Urothelium cell line (cell line): ENCODE measurements at places on chromosomes 12 and 14.

DNA sequence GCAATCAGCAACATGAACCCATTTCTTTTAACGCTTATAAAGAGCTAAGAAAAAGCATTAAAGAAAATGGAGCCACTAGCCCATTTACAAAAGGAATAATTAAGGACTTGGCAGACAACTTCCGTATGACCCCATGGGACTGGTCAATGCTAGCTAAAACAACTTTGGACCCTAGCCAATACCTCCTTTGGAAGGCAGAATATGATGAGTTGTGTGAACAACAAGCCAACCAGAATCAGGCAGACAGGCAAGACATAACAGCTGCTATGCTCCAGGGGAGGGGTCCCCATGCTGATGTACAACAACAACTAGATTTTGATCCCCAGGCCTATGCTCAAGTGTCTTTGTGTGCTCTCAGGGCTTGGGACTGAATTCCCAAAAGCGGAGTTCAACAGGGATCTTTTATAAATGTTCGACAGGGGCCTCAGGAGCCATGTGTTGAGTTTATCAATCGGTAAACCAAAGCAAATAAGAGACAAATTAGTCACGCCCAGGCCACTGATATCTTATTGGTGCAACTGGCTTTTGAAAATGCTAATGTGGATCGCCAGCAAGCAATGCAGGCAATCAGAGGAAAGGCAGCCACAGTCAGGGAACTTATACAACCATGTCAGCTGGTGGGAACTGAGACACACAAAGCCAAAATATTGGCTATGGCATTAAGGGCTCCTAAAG lies 254.4 kb upstream of the DIO2 start:
- no peak for DNase-seq

GRCh38 chr14:87494010-87494409 lies 499.0 kb downstream of the GALC start:
- DNase-seq: no peak

GRCh38 chr12:50926415-50926814 lies 25.9 kb upstream of the HIGD1C start:
- no peak for DNase-seq

DNA sequence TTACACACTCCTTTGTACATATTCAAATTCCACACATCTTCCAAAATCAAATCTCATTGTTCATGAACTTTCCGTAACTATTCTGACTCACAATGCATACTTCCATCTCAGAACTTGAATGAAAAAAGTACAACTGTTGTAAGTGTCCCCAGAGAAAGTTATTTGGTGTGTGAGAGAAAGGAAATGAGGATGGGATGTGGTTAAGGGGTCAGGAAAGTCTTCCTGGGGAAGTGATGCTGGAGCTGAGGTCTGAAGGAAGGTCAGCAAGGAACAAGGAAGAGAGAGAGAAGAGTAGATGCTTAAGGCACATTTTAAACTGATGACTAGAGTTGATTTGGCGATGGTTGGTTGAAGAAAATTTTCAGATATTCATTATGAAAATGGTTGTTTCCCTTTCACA lies 340.0 kb upstream of the STXBP6 start:
- no peak for DNase-seq

DNA sequence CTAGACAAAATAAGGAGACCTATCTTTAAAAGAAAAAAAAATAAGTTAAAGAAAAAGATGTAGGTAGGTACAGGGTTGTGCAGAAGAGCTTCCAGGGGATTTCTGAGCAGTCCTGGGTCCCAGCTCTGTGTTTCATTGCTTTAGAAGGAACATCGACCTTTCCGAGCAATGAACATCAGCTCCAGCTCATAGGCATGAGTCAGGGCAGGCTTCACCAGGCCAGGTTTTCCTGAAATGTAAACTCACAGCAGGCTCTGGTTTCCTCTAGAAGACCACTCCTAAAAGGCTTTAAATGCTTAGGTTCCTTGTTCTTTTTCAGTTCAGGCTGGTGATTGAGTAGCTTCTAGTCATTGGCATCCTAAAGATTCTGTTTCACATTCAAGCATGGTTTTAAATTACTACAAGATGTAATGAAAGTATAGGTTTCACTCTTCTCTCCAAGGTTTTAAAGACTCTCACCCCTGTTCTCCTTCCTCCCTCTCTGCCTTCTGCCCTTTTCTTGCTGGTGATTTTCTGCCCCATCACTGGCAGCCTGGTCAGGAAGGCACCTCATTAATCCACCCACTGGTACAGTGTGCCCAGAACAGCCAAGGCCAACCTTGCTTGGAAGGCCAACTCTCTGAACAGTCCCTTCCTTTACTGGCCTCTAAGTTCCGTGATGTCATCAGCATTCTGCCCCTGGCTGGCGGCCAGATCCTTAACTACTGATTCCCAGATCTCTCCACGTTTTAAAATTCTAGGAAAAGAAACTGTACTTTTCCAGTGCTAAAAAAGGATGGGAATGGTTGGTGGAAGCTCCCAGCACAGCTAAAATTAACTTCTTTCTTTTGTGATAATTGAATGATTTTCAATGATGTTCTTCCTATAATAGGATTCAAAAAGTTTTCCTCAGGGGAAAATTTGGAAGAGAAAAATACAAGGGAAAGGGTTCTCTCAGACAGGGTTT lies 109.4 kb upstream of the HIF1A start:
- no peak for DNase-seq

- no peak for DNase-seq
Observed at GRCh38 chr12:125155366-125155765, 90.1 kb downstream of the AACS start.

GRCh38 chr14:74362361-74362915 lies 14.2 kb downstream of the VRTN start:
- peak; percentile 91 for DNase-seq

GRCh38 chr14:71716041-71716772 lies 216.0 kb upstream of the RGS6 start:
- no peak for DNase-seq

- peak; percentile 2 for DNase-seq
Observed at GRCh38 chr12:1914114-1914911, 4.1 kb downstream of the CACNA2D4 start.

DNA sequence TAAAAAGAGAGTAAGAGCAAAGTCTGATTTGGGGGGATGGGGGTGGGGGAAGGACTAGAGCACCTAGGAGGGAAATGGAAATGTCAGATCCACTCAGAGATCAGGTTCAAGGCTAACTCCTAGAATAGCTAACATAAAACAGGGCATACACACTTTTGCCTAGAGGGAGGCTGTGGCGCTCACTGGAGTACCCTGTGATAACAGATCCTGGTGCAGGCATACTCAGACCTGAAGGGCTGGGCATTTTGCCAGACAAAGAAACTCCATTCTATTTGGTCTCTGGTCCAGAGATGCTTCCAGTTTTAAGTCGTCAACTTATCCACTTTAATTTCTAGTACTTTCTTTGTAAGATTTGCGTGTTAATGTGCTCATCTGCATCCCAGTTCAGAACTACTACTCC lies 5.8 kb downstream of the CTDSP2 start:
- DNase-seq: no peak

DNA sequence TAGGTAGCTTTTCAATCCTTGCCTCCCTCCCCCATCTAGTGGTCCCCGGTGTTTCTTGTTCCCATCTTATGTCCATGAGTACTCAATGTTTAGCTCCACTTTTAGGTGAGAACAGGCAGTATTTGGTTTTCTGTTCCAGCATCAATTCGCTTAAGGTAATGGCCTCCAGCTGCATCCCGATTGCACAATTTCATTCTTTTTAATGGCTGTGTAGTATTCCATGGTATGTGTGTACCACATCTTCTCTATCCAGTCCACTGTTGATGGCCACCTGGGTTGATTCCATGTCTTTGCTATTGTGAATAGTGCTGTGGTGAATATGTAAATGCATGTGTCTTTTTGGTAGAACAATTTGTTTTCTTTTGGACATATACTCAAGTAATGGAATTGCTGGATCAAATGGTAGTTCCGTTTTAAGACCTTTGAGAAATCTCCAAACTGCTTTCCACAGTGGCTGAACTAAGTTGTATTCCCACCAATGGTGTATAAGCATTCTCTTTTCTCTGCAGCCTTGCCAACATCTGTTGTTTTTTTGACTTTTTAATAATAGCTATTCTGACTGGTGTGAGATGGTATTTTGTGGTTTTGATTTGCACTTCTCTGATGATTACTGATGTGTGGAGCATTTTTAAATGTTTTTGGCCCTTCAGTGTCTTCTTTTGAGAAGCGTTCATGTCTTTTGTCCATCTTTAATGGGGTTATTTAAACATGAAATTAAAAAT lies 34.2 kb upstream of the ASPG start:
- DNase-seq: no peak

- no peak for DNase-seq
Observed at GRCh38 chr14:51424561-51425251, 184.7 kb downstream of the TMX1 start.

DNA sequence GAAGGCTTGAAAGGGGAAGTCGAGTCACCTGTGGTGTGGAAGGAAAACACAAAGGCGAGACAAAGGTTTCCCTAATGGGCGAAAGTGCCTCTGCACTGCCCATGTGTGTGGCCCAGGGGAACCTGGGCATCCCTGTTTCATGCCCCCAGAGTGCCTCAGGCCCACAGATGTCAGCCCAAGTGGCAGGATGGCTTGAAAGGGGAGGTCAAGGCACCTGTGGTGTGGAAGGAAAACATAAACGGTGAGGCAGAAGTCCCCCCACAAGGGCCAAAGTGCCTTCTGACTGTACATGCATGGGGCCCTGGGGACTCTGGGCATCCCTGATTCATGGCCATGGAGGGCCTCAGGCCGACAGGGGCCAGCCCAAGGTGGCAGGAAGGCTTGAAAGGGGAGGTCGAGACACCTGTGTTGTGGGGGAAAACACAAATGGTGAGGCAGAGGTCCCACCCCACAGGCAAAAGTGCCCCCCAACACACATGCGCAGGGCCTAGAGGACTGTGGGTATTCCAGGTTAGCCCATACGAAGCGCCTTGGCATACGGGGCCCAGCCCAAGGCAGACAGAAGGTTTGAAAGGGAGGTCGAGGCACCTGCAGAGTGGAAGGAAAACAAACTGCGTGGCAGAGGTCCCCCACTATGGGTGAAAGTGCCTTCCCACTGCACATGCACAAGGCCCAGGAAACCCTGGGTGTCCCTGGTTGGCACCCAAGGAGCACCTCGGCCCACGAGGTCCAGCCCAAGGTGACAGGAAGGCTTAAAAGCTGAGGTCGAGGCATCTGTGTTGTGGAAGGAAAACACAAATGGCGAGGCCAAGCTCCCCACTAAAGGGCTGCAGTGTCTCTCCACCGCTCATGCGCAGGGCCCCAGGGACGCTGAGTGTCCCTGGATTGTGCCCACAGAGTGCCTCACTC lies 382.3 kb downstream of the ALG10 start:
- DNase-seq: peak; percentile 0

DNA sequence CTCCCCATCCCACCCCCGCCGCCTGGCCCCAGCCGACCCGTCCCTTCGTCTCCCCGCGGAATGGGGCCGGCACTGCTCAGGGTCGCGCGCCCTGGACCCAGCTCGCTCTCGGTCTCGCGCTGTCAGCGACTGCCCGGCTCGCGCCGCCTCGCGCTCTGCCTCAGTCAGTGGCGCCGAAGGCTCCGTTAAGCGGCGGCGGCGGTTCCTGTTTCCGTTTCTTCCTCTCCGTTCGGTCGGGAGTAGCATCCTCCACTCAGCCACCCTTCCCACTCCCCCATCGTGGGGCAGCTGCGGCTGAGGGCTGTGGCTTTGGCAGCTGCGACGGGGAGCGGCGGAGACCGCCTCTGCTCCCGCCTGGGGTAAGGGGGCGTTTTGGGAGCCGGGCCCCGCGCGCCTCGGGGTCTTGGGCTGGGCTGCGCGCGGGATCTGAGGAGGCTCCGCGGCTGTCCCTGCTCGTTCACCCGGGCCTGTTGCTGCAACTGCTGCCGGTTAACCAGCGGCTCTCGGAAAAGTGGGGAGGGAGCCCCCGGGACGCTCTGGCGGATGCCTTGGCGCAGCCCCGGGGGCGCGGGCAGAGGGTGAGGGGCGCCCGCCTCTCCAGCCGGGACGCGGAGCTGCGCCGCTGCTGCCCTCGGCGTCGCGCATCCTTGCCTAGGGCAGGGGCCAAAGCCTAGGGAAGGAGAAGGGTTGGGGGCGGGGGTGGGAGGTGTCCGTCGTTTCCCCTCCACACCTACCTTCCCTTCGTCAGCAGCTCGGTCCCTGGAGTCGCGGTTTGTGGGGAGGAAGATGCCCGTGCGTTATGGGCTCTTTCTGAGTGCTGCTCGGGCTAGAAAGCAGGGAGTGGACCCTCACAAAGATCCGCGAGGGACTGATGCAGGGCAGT lies 567 bp downstream of the FUT8 start:
- peak; percentile 85 for DNase-seq

DNA sequence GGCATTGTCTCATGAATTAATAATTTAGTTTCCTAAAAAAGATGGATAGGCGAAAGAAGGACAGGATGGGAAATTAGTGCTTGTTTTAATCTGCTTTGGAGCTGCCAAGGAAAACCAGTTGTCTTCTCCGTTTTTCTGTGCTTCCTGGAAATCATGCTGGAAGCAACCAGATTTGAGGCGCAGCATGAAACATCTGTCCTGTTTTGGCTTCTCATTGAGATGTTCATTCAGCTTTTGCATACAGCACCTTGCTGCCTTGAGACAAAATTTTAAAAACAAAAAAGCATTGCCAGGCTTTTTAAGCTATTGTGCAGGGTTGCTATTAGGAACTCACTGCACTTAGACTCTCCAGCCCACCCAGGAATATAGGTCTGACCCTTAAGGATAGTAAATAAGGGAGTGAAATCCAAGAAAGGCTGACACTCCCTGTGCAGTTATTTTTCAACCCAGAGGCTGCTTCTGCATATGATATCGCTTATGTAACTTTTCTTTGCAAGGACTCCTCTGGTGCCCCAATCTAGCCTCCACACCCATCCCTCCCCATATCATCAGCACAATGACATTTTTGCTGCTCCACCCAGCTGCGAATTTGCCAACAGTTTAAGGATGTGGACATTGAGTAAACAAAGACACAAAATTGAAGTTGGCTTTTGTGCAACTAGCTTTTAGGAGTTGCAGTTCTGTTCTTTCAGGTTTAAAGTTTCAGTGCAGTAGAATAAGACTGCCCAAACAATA lies 46.9 kb upstream of the MDM1 start:
- DNase-seq: no peak

- DNase-seq: no peak
Observed at GRCh38 chr14:103319422-103319821, 14.6 kb upstream of the EIF5 start.

GRCh38 chr12:127761880-127762279 lies 505.1 kb upstream of the TMEM132C start:
- DNase-seq: no peak

- no peak for DNase-seq
Observed at GRCh38 chr14:104267895-104268294, 129.5 kb downstream of the KIF26A start.

- DNase-seq: no peak
Observed at GRCh38 chr12:1865284-1865866, 45.0 kb downstream of the LRTM2 start.

GRCh38 chr12:126789963-126790362 lies 1477.0 kb upstream of the TMEM132C start:
- no peak for DNase-seq
